ENCODE measurements at places on chromosomes 1 and 21.

- no peak for DNase-seq
These were observed 2.0 kb downstream of the HNRNPU start for GRCh38 chr1:244862354-244862698.

DNA sequence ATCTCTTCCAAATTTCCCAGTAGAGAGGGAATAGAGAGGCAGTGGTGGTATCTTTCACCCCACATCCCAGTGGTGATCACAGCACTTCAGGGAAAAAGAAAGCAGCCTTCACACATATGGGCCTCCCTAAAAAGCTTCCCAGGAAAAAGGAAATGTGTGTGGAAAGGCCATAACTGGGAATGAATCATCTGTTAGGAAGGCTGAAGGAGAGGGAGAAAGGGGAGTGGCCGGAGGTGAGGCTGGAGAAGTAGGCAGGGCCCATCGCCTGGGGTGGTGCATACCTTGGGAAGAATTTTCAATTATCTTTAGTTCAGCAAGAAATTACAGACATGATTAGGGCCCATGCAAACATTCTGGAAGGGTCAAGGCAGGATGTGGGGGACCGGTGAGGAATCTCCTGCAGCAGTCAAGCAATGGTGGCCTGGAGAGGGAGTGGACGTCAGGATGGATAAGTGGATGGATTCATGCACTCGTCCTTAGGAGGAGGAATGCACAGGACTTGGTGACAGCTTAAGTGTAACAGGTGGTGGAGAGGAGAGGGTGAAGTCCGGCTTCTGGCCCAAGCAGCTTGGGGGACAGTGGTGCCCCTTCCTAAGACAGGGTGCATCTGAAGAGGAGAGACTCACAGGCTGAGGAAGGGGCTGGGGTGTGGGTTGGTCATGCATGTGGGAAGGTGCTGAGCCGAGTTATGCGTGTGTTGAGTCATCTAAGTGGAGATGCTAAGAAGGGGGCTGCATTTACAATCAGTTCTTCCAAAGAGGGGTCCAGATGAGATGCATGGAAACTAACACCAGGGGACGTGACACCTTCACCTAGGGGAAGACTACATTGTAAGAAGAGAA lies 17.9 kb downstream of the HIVEP3 start:
- DNase-seq: no peak

- DNase-seq: no peak
These were observed 12.8 kb upstream of the LRRC52 start for GRCh38 chr1:165531021-165531420.

DNA sequence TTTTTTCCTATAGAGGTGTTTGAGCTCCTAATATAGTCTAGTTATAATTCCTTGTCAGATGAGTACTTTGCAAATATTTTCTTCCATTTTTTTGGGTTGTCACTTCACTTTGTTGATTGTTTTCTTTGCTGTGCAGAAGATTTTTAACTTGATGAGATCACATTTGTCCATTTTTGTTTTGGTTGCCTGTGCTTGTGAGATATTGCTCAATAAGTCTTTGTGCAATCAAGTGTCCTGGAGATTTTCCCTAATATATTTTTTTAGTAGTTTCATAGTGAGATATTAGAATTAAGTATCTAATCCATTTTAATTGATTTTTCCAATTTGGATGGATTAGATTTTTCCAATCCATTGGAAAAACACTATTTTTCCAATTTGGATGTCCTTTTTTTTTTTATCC lies 1395.5 kb downstream of the PLA2G4A start:
- DNase-seq: no peak

- DNase-seq: no peak
These were observed 105.0 kb upstream of the SAMD11 start for GRCh38 chr1:818618-819291.

- DNase-seq: no peak
These were observed 215.4 kb upstream of the ZC3H12A start for GRCh38 chr1:37259019-37259418.

GRCh38 chr1:64343105-64343822 lies 126.7 kb upstream of the CACHD1 start:
- no peak for DNase-seq

- DNase-seq: no peak
These were observed 4.4 kb upstream of the IGFN1 start for GRCh38 chr1:201186192-201186591.

- DNase-seq: no peak
These were observed 22.5 kb upstream of the FCAMR start for GRCh38 chr1:206992790-206993189.

GRCh38 chr1:81414488-81415015 lies 386.2 kb upstream of the ADGRL2 start:
- DNase-seq: peak; percentile 17

DNA sequence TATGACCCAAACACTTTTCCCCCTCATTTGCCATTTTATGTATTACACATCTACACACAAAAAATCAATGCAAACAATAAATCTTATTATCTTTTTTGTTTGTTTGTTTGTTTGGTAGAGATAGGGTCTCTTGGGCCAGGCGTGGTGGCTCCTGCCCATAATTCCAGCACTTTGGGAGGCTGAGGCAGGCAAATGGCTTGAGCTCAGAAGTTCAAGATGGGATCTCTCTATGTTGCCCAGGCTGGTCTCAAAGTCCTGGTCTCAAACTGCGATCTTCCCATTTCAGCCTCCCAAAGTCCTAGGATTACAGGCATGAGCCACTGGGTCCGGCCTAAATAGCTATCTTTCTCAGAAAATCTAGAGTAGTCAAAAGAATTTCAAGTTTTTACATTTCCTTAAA lies 1.2 kb upstream of the DBT start:
- DNase-seq: no peak

- peak; percentile 37 for DNase-seq
These were observed 159.7 kb downstream of the DISP1 start for GRCh38 chr1:222974496-222974895.

DNA sequence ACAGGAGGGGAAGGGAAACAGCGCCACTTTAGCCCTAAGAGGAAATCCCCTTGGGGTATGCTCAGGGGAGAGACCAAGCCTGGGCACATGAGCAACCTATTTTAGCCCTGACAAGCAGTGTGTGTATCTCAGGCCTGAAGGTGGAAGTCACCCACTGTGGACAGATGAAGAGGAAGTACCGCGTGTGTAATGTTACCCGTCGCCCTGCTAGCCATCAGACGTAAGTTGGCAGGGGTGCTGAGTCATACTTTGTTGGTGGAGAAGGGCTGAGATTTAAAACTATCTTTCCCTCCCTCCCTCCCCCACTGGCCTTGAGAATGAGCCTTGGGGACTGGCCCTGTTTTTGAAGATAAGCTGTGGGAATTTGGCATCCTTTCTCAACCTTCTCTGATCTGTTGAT lies 11.2 kb downstream of the AGO1 start:
- DNase-seq: no peak

DNA sequence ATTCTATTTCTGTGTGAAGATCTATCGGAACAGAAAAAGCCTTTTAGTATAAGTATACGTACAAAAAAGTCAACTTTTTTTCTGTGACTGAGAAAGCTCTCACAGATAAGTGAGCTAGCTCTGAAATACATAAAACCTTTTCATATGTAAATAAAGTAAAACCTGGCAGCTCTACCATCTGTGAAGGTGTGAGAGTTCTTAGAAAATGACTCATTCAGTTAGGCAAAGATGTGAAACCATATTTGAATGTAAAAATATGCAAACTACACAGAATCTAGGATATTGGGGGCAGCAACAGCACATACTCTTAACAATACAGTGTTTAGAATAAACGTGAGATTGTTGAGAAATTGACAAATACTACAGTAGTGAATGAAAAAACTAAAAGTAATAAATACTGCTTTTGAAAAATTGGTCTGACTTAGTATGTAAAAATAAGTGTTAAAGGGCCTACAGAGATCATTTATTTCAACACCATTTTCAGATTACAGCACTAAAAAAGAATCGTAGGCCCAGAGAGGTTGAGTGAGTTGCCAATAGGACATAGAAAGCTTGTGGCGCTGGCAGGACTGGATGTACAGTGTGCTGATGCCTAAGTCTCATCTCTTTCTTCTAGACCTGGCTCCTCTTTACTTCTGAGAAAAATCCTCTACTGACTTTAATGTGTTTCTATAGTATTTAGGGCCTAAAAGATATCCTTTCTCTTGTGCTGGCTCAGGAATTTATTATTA lies 19.8 kb downstream of the ATP6V1G3 start:
- no peak for DNase-seq

DNA sequence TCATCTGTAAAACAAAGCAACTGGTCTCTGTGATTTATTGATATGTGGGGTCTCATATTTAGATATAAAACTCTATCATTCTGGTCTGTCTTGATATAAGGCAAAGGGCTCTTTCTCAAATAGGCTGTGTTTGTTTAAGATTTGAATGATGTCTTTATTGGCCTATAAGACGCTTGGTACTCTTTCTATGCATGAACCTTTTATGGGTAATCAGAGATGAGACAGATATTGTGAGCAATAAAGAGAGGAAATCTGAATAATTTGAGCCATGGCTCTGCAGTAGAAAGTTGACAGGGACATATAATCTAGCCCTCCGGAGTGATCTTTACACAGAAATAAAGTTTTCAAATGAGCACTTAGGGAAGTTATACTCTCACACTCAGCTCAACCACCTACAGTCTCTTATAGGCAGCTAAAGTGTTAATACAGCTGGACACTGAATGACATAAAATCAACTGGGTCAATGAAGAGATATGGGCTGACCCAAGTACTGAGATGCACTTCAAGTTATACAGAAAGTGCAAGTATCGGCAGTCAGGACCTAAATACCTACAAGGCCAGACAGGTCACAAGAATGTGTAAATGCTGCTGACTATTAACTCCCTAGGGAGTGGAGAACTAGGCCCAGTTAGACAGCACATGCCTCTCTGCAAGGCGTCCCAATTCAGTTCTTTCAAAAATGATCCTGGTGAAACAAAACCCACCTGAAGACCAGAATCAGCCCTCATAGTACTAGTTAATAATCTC lies 111.0 kb downstream of the PTPN14 start:
- no peak for DNase-seq

All from brain pericyte (primary cell).